Activated naive CD4-positive, alpha-beta T cell treated with anti-CD3 and anti-CD28 coated beads for 36 hours (primary cell): ENCODE measurements at places on chromosomes 11 and 22. TPM values are rescaled to one million over a fixed set of nuclear protein-coding genes. Genes with fewer than 3 reads are reported as not detected.

Gene SSTR3
- total RNA-seq = 28.1 TPM

Gene HYLS1
- total RNA-seq = 10.2 TPM

Gene ACRV1
- not detected for total RNA-seq

Gene SGSM1
- total RNA-seq = 0.12 TPM

Gene BTBD18
- not detected for total RNA-seq

Gene GLYAT
- total RNA-seq = not detected

Gene OR56A1
- not detected for total RNA-seq

Gene SERGEF
- total RNA-seq = 40.2 TPM

Gene MMP12
- total RNA-seq = not detected

Gene RAB36
- not detected for total RNA-seq

Gene MAPK11
- total RNA-seq = 17.5 TPM

Gene CST6
- not detected for total RNA-seq

GRCh38 chr11:108914211-108914610 lies 249.3 kb downstream of the DDX10 start:
- peaks cover 10% of the 10 kb centered on the region for H3K4me1 ChIP-seq
- no peak overlapping the region for H3K4me3 ChIP-seq
- H3K36me3 ChIP-seq = peaks cover 16% of the 10 kb centered on the region
- H3K27ac ChIP-seq = no peak overlapping the region

DNA sequence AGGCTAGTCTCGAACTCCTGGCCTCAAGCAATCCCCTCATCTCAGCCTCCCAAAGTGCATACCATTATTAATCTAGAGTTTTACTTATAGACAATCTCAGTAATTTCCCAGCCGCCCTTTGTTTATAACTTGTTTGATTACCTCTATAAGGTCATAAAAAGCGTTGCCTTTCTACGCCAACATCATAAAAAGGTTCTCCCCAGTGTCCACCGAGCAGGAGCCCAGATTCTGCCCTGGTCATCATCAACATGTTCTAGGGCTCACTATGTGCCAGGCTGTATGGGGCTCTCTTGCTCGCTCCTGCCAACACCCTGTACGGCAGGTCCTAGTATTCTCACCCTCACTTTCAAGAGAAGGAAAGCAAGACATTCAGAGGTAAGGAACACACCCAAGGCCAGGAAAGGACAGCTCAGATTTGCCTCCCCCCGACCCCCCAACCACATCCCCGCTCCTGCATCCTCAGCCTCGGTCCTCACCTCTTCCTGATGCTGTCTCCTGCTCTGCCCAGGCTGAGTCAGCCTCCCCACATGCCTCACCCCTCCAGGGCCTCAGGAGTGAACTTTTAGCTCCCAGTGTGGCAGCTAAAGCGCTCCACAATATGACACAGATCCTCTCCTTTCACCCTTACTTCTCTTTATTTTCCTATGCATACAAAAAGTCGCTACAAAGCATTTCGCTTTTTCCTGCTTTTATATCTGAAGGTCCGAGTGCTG lies 14.3 kb downstream of the ARFGAP3 start:
- no peak for DNase-seq
- H3K27ac ChIP-seq = no peak overlapping the region
- H3K4me1 ChIP-seq = peaks cover 14% of the 10 kb centered on the region
- no peaks in the 10 kb centered on the region for H3K27me3 ChIP-seq
- H3K4me3 ChIP-seq = no peak overlapping the region

DNA sequence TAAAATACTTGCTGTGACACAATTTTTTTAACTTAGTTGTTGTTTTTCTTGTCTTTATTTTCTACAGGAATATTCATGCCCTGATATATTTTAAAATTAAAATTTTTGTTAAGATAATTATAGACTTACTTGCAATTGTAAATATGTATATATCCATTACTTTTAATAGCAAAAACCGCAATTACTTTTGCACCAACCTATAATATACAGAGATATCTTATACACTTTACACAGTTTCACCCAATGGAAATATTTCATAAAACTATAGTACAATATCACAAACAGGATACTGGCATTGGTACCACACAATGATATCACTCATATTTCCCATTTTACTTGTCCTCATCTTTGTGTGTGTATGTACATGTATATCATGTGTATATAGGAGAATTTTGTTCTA lies 188.8 kb downstream of the DLG2 start:
- H3K4me1 ChIP-seq = no peaks in the 10 kb centered on the region
- no peaks in the 10 kb centered on the region for H3K27me3 ChIP-seq
- H3K27ac ChIP-seq = no peak overlapping the region
- no peak overlapping the region for H3K4me3 ChIP-seq
- peaks cover 1% of the 10 kb centered on the region for H3K36me3 ChIP-seq
- no peak for DNase-seq

DNA sequence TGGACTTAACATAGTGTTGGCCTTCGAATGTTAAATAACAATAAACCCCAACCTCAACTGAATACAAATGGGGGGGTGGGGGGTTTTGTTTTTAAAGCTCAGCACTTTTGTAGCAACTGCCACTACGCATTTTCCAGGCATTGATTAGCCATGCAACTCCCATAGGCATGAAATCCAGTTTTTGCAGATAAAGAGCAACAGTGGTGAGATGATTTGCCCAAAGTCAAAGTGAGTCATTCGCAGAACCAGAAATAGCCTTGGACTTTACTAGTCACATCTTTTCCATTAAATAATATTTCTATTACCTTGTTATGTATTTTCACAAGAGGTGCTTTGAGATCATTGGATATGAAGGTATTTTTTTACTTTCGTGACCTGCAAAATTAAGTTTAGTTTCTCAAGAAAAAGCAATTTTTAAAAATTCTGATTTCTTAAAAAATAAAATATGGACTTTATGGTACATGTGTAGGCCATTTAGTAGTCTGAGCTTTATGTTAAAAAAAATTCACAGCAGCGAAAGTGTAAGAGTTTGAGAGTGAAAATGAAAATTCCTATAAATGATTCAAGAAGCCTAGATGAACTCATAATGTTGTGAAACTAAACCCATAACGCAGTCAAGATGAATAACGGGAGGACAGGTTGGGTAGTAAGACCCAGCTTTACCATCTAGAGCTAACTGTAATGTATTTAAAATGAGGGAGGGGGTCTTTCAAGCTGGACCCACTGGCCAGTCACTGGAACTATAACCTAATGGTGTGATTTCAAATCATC lies 1.9 kb upstream of the PHF21A start:
- peaks cover 38% of the 10 kb centered on the region for H3K4me1 ChIP-seq
- no peaks in the 10 kb centered on the region for H3K27me3 ChIP-seq
- no peak overlapping the region for H3K4me3 ChIP-seq
- no peak overlapping the region for H3K27ac ChIP-seq

GRCh38 chr11:95556342-95557163 lies 233.0 kb downstream of the FAM76B start:
- peak overlapping the region; percentile 83 for H3K27ac ChIP-seq
- H3K36me3 ChIP-seq = no peaks in the 10 kb centered on the region
- H3K4me3 ChIP-seq = no peak overlapping the region
- H3K4me1 ChIP-seq = peaks cover 22% of the 10 kb centered on the region
- H3K27me3 ChIP-seq = no peaks in the 10 kb centered on the region
- DNase-seq = peak; percentile 66

DNA sequence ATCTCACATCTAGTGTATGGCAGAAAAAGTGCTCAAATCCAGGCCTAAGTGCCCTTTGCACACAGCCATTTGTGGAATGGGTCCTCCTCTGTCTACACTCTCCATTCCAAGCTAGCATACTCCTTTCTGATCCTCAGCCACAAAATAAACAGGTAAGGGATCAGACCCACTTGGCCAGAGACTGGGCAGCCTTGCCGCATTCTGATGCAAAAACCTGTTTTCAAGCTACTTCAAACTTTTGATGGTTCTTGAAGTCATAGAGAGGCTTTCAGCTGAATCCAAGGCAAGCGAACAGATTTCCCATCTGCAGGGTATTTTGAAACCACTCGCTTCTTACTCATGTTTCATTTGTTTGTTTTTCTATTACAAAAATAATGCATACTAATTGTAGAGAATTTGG lies 136.6 kb upstream of the NAV2 start:
- H3K4me3 ChIP-seq = no peak overlapping the region
- no peak for DNase-seq
- no peaks in the 10 kb centered on the region for H3K4me1 ChIP-seq
- no peaks in the 10 kb centered on the region for H3K27me3 ChIP-seq
- no peak overlapping the region for H3K27ac ChIP-seq
- no peaks in the 10 kb centered on the region for H3K36me3 ChIP-seq

DNA sequence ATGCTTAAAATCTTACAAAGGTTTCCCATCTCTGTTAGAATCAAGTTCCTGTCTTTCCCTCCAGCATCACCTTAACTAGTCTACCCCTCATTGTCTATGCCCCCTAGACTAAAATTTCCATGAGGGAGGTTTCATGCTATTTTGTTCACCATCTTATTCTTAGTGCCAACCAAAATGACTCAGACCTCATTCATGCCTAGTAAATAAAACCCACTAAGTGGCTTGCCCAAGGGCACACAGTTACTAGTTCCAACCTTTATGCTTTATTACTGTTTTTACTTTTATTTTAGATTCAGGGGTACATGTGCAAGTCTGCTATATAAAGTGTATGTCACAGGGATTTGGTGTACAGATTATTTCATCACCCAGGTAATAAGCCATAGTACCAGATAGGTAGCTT lies 469.1 kb upstream of the FAT3 start:
- no peak for DNase-seq
- H3K36me3 ChIP-seq = no peaks in the 10 kb centered on the region
- H3K27ac ChIP-seq = no peak overlapping the region
- H3K27me3 ChIP-seq = no peaks in the 10 kb centered on the region
- no peaks in the 10 kb centered on the region for H3K4me1 ChIP-seq

- H3K4me3 ChIP-seq = no peak overlapping the region
- no peaks in the 10 kb centered on the region for H3K27me3 ChIP-seq
- H3K4me1 ChIP-seq = peaks cover 15% of the 10 kb centered on the region
- no peak overlapping the region for H3K27ac ChIP-seq
- no peaks in the 10 kb centered on the region for H3K36me3 ChIP-seq
Observed at GRCh38 chr22:22933100-22933806, 45.6 kb downstream of the IGLL5 start.

- no peak overlapping the region for H3K27ac ChIP-seq
- DNase-seq = no peak
- no peak overlapping the region for H3K4me3 ChIP-seq
- peaks cover 4% of the 10 kb centered on the region for H3K27me3 ChIP-seq
Observed at GRCh38 chr22:44390613-44390970, 77.8 kb upstream of the SHISAL1 start.

- H3K27ac ChIP-seq = no peak overlapping the region
- no peak overlapping the region for H3K4me3 ChIP-seq
- peaks cover 4% of the 10 kb centered on the region for H3K36me3 ChIP-seq
- H3K27me3 ChIP-seq = no peaks in the 10 kb centered on the region
Observed at GRCh38 chr22:46843821-46844255, 81.4 kb downstream of the TBC1D22A start.

- H3K27ac ChIP-seq = no peak overlapping the region
- no peaks in the 10 kb centered on the region for H3K27me3 ChIP-seq
- peak; percentile 45 for DNase-seq
- peaks cover 33% of the 10 kb centered on the region for H3K4me1 ChIP-seq
Observed at GRCh38 chr22:30890686-30891442, 77.7 kb downstream of the MORC2 start.

- H3K27ac ChIP-seq = no peak overlapping the region
- H3K36me3 ChIP-seq = no peaks in the 10 kb centered on the region
- H3K27me3 ChIP-seq = peaks cover 14% of the 10 kb centered on the region
- no peak for DNase-seq
- H3K4me3 ChIP-seq = no peak overlapping the region
Observed at GRCh38 chr11:119934866-119935265, 203.0 kb downstream of the TRIM29 start.

DNA sequence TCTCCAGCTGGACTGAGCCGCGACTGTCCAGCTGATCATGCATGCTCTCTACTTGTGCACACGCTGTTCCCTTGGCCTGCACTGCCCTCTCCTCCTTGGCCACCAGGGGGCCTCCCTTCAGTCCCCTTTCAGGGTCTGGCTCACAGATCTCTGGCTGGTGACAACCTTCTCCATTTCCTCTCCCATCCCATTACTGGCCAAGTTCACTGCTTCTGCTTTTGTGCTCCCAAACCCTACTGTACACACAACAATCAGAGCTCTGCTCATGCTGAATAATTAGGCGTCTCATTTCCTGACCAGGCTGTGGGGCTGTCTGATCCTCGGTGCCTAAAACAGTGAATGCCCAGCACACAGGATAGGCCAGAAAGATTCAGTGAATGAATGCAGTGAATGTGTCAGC lies 224.0 kb upstream of the NARS2 start:
- H3K4me3 ChIP-seq = no peak overlapping the region
- H3K27me3 ChIP-seq = no peaks in the 10 kb centered on the region
- no peak overlapping the region for H3K27ac ChIP-seq
- H3K4me1 ChIP-seq = no peaks in the 10 kb centered on the region
- H3K36me3 ChIP-seq = no peaks in the 10 kb centered on the region

- no peak overlapping the region for H3K27ac ChIP-seq
- no peak for DNase-seq
- no peak overlapping the region for H3K4me3 ChIP-seq
Observed at GRCh38 chr11:134554106-134554505, 142.1 kb upstream of the B3GAT1 start.

GRCh38 chr11:26199331-26200095 lies 132.4 kb upstream of the ANO3 start:
- no peak overlapping the region for H3K27ac ChIP-seq
- H3K4me3 ChIP-seq = no peak overlapping the region
- H3K27me3 ChIP-seq = no peaks in the 10 kb centered on the region
- no peak for DNase-seq

- no peaks in the 10 kb centered on the region for H3K27me3 ChIP-seq
- peaks cover 10% of the 10 kb centered on the region for H3K4me1 ChIP-seq
- no peak for DNase-seq
- no peak overlapping the region for H3K4me3 ChIP-seq
Observed at GRCh38 chr11:75809991-75810390, 5.0 kb upstream of the UVRAG start.

- no peaks in the 10 kb centered on the region for H3K27me3 ChIP-seq
- no peak overlapping the region for H3K4me3 ChIP-seq
- no peak for DNase-seq
- H3K4me1 ChIP-seq = peaks cover 7% of the 10 kb centered on the region
- no peak overlapping the region for H3K27ac ChIP-seq
Observed at GRCh38 chr11:46253258-46254132, 24.0 kb upstream of the CREB3L1 start.

- H3K4me3 ChIP-seq = no peak overlapping the region
- peaks cover 1% of the 10 kb centered on the region for H3K27me3 ChIP-seq
- no peaks in the 10 kb centered on the region for H3K36me3 ChIP-seq
- no peaks in the 10 kb centered on the region for H3K4me1 ChIP-seq
- H3K27ac ChIP-seq = no peak overlapping the region
Observed at GRCh38 chr11:34606326-34607120, 14.4 kb upstream of the EHF start.

GRCh38 chr11:119793335-119793984 lies 64.5 kb upstream of the NECTIN1 start:
- peaks cover 2% of the 10 kb centered on the region for H3K27me3 ChIP-seq
- H3K36me3 ChIP-seq = no peaks in the 10 kb centered on the region
- H3K27ac ChIP-seq = no peak overlapping the region
- no peaks in the 10 kb centered on the region for H3K4me1 ChIP-seq
- DNase-seq = no peak
- H3K4me3 ChIP-seq = no peak overlapping the region

DNA sequence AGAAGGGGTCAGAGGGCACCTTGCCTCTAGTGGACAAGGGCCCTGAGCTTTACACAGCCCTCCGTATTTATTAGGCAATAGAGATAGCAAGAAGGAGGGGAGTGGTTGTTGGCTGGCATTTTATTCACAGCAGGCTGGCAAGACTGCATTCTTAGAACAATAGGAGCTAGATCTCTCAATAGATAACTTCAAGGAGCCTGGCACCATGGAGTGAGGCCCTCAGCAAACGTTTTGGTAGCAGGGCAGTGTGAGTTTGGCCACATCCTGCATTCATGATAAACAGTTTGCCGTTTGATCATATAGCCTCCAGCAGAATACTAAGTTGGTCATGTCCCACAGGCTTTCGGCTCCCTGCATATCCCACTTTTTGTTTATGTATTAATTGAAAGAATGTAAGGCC lies 31.6 kb downstream of the OR10A6 start:
- no peak overlapping the region for H3K27ac ChIP-seq
- no peak overlapping the region for H3K4me3 ChIP-seq
- no peaks in the 10 kb centered on the region for H3K36me3 ChIP-seq
